EH (cell line): ENCODE measurements at places on chromosomes 4 and X.

- no peak for DNase-seq
These were observed 2.4 kb downstream of the KCTD8 start for GRCh38 chr4:44446191-44446590.

- DNase-seq = peak; percentile 27
These were observed 65.8 kb downstream of the SLIT2 start for GRCh38 chr4:20317424-20317985.

DNA sequence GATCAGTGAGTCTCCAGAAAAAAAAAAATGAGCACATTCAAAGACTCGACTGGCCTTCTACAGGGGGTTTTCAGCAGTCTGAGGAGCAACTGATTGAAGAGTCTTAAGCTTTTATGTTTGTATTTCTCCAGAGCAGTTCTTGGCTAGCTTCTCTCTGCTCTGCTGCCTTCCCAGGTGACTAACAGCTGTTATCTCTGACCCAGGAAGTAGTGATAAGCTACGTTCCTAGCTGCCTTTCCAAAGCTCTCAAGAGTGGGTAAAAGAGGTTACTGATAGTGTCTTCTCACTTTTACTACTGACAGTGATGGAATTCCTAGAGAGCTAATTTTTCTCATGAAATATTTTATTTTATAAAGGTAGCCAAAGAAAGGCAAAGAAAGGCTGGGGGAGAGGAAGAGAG lies 66.6 kb downstream of the ENOX2 start:
- no peak for DNase-seq

DNA sequence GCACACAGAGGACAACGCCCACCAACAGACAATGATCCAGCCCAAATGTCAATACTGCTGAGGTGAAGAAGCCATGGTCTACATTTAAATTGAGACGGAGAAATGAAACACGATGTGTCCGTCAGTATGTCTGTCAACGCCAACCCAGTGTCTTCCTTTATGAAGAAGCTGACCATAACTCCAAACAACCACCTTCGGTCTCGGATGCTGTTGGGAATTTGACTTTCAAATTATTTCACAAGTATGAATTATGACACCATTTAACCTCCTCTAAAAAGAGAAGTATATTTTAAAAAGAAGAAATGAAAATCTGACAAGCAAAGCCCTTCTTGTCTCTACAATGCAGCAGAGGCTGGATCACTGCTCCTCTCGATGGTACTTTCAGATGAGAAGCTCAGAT lies 123.7 kb upstream of the MAP3K15 start:
- DNase-seq = no peak

- DNase-seq = peak; percentile 74
These were observed 36.7 kb upstream of the GUCY1A1 start for GRCh38 chr4:155629956-155630355.

DNA sequence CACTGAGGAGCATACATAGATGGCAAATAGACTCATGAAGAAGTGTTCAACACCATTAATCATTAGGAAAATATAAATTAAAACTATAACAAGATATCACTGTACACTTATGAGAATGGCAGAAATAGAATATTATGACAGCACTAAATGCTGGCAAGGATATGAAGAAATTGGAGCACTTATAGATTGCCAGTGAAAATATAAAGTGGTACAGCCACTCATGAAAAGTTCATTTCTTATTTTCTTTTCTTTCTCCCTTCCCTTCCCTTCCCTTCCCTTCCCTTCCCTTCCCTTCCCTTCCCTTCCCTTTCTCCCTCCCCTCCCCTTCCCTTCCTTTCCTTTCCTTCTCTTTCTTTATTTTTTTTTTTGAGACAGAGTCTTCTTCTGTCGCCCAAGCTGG lies 53.7 kb downstream of the ANKRD50 start:
- DNase-seq = no peak

DNA sequence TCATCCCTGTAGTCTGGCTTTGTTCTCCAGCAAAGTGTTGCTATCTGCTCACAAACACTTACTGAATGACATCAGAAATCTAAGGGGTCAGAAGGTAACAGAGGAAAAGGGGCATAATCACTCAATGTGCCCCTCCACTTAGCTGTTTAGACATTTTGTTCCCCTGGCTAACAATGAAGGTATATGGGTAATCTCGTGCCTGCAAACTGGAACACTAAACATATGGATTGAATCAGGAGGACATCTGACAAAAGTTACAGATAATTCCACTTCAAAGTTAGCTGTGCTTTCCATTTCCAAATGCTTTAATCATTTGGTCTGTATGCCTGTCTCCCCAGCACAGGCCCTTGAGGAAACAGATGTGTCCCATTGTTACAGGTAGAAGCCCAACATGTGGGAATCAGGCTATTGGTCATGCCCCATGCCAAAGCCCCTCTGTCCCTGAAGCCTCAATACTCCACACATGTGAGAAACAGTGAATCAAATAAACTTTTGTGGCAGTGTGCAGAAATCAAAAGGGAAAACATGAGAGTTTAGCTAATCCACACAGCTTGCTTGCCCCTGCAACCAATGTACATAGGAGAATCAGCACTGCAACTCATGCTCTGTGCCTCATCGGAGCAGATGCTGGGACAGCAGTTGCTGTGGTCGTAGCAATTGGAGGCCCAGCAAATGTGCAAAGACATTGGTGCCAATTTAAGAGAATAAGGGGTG lies 111.7 kb downstream of the RNF150 start:
- DNase-seq = peak; percentile 39
